Lung (tissue), 17 donors: ENCODE measurements at places on chromosomes 3 and 15. TPM values are rescaled to one million over a fixed set of nuclear protein-coding genes. Genes with fewer than 3 reads are reported as not detected.

DNA sequence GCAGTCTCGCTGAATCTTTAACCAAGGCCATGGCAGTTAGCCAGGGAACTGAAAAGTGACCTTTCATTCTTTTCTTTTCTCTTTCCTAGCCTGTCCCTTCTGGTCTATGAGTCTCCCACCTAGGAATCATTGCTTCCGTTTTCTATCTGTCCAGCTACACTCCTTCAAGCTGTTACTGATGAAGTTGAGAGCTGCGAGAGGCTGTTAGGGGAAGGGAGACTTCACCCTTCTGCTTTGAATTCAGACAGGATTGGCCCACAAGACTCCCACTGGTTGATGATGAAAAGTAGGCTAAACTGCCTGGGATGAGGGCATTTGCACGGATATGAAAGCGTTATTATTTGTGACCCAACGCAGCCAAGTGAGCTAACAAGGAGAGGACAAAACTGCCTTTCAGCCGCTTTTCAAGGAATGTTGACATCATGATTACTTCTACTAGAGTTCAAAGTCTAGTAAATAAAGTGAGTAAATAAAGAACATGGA lies 30.2 kb downstream of the EIF4E3 start:
- no peak for DNase-seq

- DNase-seq, result no peak
These were observed 101.4 kb downstream of the FAM43A start for GRCh38 chr3:194787072-194787471.

DNA sequence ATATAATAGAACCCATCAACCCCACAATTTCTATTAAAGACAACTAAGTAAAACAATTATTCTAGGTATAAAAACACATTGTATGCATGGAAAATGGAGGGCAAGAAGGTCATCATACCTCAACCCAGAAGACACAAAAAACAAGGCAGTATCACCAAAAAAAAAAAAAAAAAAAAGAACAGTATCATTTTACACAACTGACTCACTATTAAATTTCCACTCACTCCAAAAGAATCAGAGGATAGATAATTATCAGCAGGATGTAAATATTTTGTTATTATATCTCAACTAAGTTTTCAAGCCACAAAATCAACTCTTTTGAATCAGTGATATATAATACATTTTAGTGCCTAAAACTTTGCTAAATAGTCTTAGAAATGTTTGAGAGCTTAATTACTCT lies 55.0 kb downstream of the CLASP2 start:
- DNase-seq, result no peak

GRCh38 chr3:72266016-72266370 lies 481.0 kb upstream of the PROK2 start:
- no peak for DNase-seq

DNA sequence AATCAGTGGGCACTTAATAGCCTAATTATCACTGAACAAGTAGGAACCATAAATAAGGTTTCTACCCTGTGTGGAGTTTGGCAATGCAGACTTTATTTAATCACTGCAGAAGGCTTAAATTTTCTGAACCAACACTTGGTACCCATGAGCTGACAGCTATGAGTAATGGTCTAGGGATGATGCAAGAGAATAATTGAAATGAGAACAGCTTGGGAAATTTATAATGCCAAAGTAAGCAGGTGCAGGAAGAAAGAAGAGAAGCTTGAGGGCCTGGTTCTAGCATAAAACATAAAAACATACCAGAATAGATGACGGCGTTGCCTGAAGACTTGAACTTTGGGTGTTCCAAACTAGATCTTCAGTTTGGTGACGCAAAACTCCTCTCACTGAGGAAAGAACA lies 67.0 kb downstream of the IMPG2 start:
- DNase-seq, result no peak

- DNase-seq, result no peak
These were observed 9.8 kb upstream of the ZNF710 start for GRCh38 chr15:89991312-89991711.

Gene SLC12A8
- total RNA-seq, result 9.8 TPM
